Bronchial smooth muscle cell (primary cell): ENCODE measurements at places on chromosomes 5 and 9. TPM values are rescaled to one million over a fixed set of nuclear protein-coding genes. Genes with fewer than 3 reads are reported as not detected.

The GGTA1 gene
- total RNA-seq, result under 0.01 TPM in 1 of 2 replicates, not detected in the other

The BSPRY gene
- total RNA-seq, result not detected in 2 replicates

The SNCAIP gene
- 0.09 and 0.16 TPM in 2 replicates for total RNA-seq

The DCTN3 gene
- 160 and 173 TPM in 2 replicates for total RNA-seq

The SLC36A2 gene
- not detected in 2 replicates for total RNA-seq

The FOXD4L5 gene
- total RNA-seq, result 0.09 and 0.16 TPM in 2 replicates

The SHLD3 gene
- 1.9 and 2.4 TPM in 2 replicates for total RNA-seq

The C5orf63 gene
- 1.7 and 3.6 TPM in 2 replicates for total RNA-seq

The SNCB gene
- total RNA-seq, result 0.09 and 0.32 TPM in 2 replicates

The UBE2QL1 gene
- under 0.01 TPM in 1 of 2 replicates, not detected in the other for total RNA-seq

The SLC45A2 gene
- under 0.01 TPM in 1 of 2 replicates, not detected in the other for total RNA-seq

The CKMT2 gene
- total RNA-seq, result 1.3 and 3.6 TPM in 2 replicates

The IL9 gene
- not detected in 2 replicates for total RNA-seq

The TMEM215 gene
- total RNA-seq, result not detected in 2 replicates

The NPR3 gene
- 12.0 and 74.7 TPM in 2 replicates for total RNA-seq
